ENCODE measurements at places on chromosomes 7 and 10.
A peak's percentile ranks its signal among the peaks of the same experiment; 100 is the strongest.

- DNase-seq: no peak
Observed at GRCh38 chr10:106952033-106952432, 212.5 kb downstream of the SORCS1 start.

DNA sequence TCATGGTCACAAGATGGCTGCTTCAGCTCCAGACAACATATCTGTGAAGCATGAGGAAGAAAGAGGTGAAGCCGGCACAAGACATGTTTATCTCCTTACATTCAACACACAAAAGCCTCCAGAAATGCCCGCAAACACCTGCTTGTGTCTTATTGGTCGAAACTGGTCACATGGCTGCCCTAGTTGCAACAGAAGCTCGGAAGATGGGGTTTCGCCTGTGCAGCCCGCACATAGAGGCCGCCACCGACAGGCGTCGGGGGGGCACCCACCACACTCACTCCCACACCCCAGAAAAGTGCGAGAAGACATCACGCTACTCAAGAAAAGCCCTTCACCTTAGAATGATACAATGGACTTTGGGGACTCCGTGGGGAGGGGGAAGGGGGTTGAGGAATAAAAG is 63.0 kb upstream of the MGMT start:
- no peak for DNase-seq

GRCh38 chr10:112784022-112784461 is 166.0 kb upstream of the TCF7L2 start:
- DNase-seq: peak; percentile 65

- DNase-seq: no peak
Observed at GRCh38 chr10:845526-845925, 86.0 kb downstream of the LARP4B start.

- peak; percentile 41 for DNase-seq
Observed at GRCh38 chr7:121605317-121605680, 209.2 kb upstream of the FAM3C start.

GRCh38 chr10:58758321-58758720 is 245.6 kb downstream of the BICC1 start:
- no peak for DNase-seq

GRCh38 chr10:63375458-63375857 is 90.3 kb downstream of the JMJD1C start:
- no peak for DNase-seq

- no peak for DNase-seq
Observed at GRCh38 chr10:22629126-22629525, 85.3 kb downstream of the PIP4K2A start.

GRCh38 chr10:12466704-12467305 is 117.5 kb downstream of the CAMK1D start:
- no peak for DNase-seq

DNA sequence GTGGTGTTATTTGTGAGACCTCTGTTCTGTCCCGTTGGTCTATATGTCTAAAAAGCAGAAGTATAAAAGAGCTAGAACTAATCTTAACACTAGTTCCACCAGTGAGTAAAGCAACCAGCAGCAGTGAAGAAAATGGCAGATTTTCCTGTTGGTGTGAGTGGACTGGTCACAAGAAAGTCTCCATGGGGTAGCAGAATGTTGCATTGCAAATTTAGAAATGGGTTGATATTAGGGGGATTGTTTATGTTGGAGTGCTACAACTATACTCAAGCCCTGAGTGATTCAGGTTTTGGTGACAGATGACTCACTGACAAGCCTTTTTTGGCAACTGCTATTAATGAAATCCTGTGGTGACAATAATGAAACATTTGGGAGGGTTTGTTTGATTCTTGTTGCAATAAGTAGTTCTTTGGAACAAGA is 5.6 kb downstream of the AVL9 start:
- DNase-seq: no peak

- no peak for DNase-seq
Observed at GRCh38 chr10:130984686-130985085, 326.8 kb downstream of the TCERG1L start.

- DNase-seq: peak; percentile 83
Observed at GRCh38 chr10:2392145-2392812, 655.0 kb upstream of the ADARB2 start.

DNA sequence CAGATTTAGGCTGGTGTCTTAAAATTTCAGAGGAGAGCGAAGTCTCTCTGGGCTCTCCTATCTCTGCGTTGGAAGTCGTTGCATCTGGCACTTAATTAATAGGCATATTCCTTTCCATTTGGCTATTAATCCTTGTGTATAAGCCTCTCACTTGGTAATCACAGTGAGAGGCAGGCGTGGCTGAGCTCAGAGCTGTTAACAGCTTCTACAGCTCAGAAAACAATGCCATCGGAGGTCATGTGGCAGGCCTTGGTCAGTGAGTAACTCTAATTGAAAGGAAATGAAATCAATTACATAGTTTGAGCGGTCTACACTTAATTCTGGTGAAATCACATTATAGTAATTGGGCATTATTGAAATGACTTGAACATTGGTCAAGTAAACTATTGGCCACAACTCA is 135.1 kb downstream of the DPY19L1 start:
- DNase-seq: no peak

DNA sequence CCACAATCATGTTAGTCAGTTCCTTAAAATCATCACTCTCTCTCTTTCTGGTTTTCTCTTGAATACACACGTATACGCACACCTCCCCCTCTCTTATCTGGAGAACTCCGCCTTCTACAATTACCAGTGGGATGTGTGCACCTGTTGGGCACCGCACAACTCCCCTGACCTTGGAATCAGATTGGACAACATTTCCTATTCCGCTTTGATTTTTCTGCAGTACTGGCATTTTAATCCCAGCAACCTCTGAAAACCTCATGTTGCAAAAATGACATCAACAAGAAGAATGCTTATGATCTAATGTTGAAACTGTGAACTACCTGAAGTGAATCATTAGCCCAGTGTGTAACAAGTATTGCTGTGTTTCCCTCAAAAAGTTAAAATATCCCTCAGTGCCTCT is 109.6 kb downstream of the KIAA1217 start:
- DNase-seq: no peak

GRCh38 chr7:1109581-1110310 is 21.8 kb downstream of the GPER1 start:
- no peak for DNase-seq

GRCh38 chr7:73669858-73670385 is 2.3 kb downstream of the VPS37D start:
- no peak for DNase-seq

- DNase-seq: peak; percentile 5
Observed at GRCh38 chr10:121610798-121611323, 12.6 kb upstream of the FGFR2 start.

GRCh38 chr7:36025190-36025589 is 127.9 kb upstream of the EEPD1 start:
- no peak for DNase-seq

GRCh38 chr10:35533565-35533964 is 71.6 kb upstream of the GJD4 start:
- peak; percentile 79 for DNase-seq

DNA sequence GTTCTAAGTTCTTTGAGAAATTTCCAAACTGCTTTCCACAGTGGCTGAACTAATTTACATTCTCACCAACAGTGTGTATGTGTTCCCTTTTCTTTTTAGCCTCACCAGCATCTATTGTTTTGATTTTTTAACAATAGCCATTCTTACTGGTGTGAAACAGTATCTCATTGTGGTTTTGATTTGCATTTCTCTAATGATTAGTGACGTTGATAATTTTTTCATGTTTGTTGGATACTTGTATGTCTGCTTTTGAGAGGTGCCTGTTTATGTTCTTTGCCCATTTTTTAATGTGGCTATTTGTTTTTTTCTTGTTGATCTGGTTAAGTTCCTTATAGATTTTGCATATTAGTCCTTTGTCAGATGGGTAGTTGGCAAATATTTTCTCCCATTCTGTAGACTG is 191.4 kb downstream of the AGMO start:
- no peak for DNase-seq

DNA sequence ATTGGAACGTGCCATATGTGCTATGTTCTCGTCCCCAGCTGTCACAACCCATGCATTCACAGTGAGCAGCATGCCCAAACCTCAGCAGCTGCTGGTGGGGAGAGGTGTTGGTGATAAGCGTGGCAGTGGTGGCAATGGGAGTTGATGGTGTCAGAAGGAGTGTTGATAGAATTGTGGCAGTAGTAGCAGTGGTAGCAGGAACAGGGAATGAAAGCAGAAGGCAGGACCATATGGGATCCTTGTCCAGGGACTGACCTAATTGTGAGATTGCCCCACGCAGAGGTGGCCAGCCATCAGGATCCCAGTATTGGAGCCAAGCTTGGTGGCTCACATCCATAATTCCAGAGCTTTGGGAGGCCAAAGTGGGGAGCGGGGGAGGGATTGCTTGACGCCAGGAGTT is 276.3 kb downstream of the GALNT17 start:
- DNase-seq: no peak

DNA sequence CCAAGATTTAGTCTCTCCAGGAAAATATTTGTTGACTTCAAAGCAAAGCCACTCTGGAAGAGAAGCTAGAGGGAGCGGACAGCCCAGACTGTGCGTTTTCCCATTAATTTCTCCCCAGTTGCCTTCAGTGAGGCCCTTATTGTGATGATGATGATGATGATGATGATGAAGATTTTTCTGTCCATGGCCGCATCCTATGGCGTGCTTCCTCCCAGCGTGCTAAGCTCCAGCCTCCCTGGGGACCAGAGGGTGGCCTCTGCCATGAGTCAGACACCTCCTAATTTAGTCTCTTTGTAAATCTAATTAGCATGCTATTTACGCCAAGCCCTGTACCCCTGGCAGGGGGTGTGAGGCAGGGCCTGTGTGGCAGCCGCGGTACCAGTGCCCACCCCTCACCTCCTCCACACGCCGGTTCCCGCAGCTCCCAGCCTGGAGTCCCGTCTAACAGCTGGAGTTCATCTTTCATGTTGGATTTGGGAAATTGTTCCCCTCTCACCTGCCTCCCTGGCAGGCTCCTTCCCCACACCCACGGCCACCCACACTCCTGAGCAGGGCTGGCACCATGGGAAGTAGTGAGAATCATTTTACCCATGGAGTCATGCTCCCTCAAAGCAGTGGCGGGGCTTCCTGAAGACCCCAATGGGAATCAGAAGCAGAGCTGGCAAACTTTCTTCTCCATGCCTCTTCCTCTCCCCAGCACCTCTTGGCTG is 92.2 kb downstream of the C10orf105 start:
- DNase-seq: no peak

DNA sequence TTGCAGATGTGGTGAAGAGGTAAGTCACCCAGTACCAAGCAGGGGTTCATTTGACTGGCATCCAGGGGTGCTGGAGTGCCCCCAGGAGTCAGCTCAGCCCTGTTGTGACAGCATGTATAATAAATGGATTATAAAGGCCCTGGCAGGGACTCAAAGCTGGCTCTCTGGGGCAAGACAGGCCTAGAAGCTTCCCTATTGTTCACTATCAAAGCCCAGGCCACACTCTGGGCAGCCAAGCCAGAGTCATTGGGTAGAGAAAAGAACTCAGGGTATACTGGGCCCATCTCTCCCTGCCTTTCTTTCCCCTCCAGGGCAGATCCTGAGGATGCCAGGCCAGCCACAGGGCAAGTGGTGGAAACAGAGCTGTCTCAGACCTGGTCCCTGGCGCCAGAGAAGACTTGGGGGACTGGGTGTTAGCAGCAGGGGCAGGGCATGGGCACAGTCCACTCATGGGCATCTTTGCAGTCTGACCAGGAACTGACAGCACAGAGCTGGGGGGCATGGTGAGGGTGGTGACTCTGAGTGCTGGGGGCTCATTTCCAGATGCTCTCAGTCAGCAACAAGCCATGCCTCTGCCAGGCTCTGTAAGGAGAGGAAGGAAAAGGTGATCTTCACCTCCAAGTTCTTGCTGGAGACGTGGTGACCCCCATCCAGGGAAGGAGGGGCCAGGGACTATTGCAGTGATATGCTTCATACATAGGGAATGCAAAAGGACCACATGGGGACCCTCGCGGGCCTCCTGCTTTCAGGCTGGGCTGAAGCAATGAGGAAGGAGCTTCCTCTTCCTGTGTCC is 11.7 kb downstream of the RBP3 start:
- no peak for DNase-seq

DNA sequence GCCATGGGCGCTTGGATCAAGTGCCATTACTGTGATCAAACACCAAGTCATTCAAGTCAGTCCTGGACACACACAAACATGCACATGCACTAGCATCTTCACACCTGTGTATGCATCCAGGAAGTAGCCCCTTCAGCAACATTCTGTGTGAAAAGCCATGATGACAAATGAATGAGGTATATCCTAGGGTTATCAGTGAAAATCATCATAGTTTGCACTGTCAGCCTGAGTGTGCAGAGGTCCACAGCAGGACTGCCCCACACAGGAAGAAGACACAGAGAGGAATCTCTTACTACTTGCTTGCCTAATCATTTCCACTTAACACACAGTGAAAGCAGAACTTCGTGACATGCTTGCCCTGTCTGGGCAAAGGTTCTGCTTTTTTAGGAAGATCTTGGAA is 184.0 kb upstream of the ADO start:
- DNase-seq: no peak

GRCh38 chr7:80453699-80454340 is 58.0 kb downstream of the GNAT3 start:
- peak; percentile 19 for DNase-seq

DNA sequence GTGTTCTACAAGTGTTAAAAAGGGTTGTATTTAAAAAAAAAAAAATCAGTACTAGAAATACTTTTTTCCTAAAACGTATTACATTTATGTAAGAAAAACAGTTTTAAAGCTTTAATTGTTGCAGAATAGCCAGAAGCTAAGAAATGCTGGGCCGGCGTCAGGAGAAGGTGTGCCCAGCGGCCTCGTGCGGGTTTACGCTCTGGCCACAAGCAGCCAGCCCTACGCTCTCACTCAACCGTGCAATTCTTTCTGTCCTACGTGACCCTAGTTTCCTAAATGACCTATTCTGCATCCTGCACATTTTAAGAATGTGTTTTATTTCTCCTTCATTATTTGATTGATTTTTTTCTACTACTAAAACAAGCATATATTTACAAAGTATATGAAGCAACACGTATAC is 279.7 kb upstream of the KLF14 start:
- DNase-seq: no peak

DNA sequence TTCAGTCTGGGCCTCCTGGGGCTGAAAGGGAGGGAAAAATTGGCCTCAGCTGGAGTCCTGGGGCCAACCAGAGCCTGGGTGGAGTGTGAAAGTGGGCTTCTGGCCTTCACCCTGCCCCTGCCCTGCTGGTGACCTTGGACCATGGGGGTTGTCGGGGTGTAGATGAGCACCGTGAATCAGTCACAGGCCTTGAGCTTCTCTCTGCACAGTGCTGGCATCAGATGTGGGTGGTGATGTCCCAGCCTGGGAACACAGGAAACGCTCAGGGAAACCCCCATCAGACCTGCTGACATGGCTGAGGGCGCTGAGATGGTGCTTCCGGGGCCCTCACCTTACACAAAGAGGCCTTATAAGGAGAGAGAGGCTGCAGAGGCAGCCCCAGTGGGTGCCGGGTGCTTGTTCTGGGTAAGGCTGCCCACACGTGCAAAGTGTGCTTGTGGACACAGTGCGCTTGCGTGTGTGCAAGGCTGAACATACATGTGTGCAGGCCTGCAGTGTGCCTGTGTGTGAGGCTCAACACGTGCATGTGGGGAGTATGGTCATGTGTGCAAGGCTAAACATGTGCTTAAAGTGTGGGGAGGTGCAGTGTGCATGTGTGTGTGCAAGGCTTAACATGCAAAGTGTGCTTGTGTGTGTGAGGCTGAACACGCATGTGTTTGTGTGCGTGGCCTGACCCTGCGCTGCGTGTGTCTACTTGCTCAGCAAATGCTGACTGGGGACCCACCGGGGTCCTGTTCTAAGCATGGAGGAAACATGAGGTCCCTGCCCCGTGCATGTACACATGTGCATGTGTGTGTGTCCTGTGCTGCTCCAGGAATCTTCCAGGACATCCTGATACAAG is 6.5 kb downstream of the ARPC1B start:
- no peak for DNase-seq
